ENCODE measurements at places on chromosomes 13 and 19.

DNA sequence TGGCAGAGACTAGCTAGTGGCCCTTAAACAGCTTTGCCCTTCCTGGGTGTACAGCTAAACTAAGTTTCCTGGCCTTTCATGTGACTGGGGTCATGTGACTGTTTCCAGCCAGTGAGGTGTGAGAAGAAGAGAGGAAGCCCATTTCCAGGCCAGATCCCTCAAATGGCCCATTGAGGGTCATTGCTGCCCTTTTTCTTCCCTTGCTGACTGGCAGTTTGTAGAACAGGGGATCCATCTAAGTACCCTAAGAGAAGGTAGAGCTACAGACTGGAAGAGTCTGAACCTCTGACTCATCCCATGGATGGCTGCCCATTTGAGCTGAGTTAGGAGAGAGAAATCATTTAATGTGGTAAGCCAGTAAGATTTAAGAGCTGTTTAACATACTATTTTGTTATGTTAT lies 2.8 kb downstream of the SWSAP1 start:
- DNase-seq, result no peak

- no peak for DNase-seq
These were observed 1.6 kb upstream of the TTC9B start for GRCh38 chr19:40219721-40220276.

DNA sequence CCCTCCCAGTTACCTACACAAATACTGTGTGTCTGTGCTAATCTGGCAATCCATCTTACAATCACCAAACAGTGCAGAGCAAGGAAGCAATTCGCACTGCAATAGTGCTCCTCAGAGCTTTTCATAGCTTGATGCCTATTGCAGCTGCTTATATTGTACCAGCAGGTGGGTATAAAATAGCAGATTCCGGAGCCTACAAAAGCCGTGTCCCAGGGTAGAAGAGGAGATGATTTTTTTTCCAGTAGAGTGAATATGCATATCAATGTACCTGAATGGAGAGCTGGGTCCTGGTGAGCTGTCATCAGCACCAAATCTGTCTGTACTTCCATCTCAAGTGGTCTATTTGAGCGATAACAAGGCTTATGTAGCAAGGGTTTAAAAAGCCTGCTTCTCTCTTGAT lies 668.4 kb downstream of the DIAPH3 start:
- DNase-seq, result no peak

GRCh38 chr13:50682002-50682401 lies 161.5 kb downstream of the DLEU7 start:
- DNase-seq, result no peak

DNA sequence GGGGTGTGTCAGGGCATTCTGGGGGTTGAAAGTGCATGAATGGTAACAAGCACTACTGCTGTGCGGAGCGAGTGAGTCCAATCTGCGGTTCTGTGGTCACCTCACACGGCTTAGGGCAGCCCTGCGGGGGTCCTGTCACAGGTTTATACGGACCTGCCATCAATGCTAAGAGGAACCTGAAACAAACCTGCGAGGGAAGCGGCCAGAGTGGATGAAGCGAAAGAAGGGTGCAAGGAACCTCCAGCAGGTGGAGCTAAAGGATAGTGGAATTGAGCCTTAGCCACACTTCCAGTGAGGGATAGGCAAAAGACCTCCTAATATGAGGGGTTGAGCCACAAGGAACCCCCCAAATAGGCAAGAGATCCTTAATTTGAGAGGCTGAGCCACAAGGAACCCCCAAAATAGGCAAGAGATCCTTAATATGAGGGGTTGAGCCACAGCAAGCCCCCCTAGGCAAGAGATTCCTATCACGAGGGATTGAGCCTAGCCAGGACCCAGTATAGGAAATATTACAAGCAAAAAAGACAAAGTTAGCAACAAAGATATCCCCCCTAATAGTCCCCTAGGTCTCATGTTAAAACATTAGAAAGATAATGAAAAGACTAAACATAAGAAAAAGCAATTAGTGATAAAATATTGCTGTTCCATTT lies 6.3 kb upstream of the ZNF69 start:
- no peak for DNase-seq

- DNase-seq, result no peak
These were observed 12.4 kb downstream of the PRR36 start for GRCh38 chr19:7861619-7862412.

DNA sequence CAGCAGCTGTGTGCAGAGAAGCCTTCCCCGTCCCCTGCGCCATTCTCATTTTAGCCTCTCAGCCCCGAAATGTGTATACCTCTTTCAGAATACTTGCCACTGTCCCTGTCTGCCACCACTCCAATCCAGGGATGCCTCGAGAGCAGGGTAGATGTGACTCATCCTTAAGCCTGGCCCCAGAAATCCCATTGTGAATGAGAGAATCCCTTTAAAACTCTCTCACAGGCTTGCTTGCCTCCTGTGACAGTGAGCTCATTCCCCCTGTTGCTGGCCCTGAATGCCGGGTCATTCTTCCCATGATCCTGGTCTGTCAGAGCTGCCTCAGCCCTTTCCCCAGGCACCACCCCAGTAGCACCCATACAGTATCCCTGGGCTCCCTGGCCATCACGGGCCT lies 9.6 kb downstream of the AP2A1 start:
- no peak for DNase-seq

GRCh38 chr19:56092685-56093631 lies 28.1 kb downstream of the ZNF787 start:
- DNase-seq, result no peak

- DNase-seq, result no peak
These were observed 135.1 kb downstream of the FREM2 start for GRCh38 chr13:38821770-38822551.

DNA sequence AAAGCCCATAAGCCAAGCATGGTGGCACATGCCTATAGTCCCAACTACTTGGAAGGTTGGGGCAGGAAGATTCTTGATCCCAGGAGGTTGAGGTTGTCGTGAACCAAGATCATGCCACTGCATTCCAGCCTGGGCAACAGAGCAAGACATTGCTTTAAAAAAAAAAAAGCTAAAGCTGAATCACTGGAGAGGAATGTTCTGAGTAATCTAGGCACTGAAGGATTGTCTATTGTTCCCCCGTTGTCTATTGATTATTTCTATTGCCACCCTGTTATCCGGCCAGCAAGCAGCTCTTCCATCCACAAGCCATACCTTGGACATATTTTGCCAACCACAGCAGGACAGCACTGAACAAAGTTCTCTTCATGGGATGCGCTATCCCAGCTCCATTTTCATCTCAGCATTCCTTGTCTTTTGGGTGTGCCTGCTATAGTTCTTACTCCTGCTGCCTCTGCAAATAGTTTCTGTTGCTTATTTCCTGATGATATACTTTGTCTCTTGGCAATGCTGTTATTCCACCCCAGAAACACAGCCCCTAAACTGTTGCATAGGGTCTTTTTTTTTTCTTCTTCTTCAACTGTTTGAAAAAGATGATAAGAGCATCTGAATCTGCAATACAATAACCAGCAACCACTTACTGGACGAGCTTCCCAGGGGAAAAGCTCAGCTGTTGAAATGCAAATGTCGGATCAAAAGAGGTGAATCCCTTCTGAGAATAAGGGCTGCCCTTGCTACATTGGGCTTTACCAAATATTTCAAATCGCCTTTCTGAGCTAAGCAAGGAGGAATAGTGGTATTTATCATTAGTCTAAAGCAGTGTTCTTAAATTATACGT lies 22.2 kb upstream of the SIAH3 start:
- no peak for DNase-seq

GRCh38 chr13:92972751-92973150 lies 253.9 kb upstream of the GPC6 start:
- DNase-seq, result no peak

DNA sequence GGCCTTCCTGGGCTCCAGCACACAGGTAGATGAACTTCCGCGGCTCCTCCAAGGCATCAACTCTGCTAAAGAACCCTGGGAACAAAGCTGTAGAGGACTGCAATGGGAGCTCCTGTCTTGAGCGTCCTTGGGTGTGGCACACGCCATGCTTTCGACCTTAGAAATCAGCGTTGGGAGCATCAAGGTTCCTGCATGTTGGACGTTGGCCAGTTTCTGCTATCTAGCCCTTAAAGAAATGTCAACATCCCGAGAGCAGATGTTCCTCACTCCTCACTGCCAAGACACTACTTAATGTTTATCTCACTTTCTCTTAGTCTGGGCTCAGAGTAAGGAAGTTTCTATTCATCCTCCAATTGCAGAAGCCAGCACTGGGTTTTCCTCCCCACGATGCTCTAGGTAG lies 70.6 kb upstream of the MEDAG start:
- DNase-seq, result no peak

GRCh38 chr19:45847663-45848062 lies 15.3 kb downstream of the SYMPK start:
- no peak for DNase-seq

DNA sequence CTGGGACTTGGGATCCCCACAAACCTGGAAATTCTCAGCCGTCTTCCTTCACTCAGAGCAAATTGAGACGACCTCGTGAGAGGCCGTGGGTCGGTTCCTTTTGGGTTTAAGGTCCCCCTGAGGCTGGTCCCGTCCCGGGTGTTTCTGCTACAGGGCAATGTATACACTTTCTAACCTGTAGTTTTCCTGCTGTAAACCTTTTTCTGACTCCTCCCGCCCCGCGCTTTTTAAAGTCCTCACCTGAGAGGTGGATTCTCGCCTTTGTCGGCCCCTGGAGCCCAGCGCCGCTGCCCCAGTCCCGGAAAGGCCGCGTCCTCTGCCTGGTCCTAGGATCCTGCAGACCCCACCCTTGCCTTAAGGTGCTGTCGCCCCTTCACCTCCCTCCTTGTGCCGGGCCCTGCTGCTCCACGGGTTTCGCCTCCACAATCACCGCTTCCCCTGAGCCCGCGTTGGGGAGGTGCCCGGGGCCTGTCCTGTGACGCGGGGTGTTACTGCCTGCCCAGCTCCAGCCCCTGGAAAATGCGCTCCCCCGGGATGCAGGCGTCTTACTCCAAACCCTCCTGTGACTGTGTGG lies 391 bp downstream of the ZNF761 start:
- DNase-seq, result no peak

DNA sequence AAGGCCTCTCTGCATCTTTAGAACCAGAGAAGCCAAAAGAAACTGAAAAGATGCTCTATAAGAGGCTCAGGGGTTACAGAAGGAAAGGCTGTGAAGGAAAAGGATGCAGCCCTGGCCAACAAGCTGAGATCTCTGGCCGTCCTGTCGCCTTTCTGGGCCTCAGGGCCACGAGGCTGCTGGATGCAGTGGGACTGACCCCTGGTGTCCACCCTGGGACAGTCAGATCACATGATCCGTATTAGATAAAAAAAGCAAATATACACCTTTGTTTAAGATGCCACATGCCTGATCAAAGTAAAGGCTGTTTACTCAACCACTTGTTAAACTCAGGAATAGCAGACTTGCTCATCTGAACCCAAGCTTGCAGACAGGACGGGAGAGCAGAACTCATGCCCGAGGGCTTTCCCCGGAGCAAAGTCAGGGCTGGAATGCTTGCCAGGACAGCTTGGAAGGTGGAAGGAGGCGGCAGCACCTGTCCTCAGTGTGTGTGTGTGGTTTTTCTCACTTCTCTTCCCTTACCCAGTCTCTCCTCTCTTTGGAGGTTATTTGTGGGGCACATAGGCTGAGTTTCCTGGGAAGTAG lies 206.5 kb upstream of the TSHZ3 start:
- no peak for DNase-seq

GRCh38 chr19:47152205-47152604 lies 21.6 kb downstream of the SAE1 start:
- no peak for DNase-seq

DNA sequence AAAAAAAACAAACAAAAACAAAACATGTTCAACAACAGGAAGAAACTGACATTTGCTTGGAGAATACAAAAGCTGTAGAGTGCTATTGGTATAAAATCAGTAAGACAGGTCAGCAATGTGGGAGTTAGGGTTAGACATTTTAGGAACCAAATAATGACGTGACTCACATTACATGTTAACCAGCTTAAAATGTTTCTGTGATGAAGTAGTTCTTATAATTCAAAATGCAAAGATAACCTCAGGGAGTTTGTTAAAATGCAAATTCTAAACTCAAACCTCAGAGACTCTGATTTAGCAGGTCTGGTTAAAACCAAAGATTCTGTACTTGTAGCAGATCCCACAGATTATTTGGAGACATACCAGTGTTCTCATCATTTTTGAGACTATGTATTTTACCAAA lies 549.4 kb upstream of the SLITRK1 start:
- DNase-seq, result no peak

GRCh38 chr13:27481766-27482165 lies 31.4 kb upstream of the MTIF3 start:
- DNase-seq, result no peak
